Stimulated activated CD4-positive, alpha-beta T cell treated with anti-CD3 and anti-CD28 coated beads, Interleukin-2, amount 100 ng/mL, for 48 hours (primary cell): ENCODE measurements at places on chromosomes 1 and 21.

DNA sequence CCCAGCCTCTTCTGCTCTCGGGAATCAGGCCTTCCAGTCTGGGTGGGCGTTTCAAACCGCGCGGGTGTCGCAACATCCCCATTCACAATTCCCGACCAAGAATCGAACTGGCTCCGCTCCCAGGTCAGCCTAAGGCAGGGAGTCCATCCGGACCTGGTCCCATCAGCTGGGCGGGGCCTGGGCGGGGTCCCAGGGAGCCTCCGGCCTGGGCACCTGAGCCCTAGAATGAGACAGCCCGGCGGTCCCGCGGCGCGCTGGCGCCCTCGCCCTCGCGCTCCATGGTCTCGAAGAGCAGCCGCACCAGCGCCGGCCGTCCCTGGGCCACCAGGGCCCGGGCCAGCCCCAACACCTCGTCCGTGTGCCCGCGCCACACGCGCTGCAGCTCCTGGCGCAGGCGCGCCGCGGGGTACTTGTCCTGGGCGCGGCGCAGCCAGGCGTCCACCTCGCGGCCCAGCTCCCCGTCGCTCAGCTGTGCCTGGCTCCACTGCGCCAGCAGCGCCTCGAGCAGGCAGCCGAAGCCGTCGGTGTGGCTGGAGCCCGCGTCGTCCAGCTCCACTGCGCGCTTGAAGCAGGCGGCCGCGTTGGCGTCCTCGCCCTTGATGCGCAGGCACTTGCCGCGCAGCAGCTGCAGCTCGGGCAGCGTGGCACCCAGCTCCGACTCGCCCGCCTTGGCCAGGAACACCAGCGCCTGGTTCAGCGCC lies 16.9 kb upstream of the PARS2 start:
- DNase-seq = no peak

DNA sequence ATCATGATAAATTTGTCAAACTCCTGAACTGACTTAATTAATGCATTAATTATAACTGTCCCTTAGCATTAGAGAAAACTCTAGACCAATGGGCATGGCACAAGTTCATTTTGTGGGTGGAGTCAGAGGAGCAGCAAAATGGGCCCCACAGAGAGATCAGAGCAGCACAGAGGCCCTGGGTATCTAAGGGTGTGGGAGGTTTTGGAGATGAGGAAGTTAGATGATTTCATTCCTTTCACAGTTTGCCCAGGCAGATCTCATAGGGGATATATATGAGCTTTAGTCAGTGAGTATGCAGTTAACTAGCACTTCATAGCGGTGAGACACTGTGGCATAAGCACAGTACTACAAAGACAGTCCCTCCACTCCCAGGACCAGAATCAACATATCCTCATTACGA lies 117.3 kb downstream of the MAB21L3 start:
- no peak for DNase-seq

- DNase-seq = no peak
These were observed 224.9 kb upstream of the FGGY start for GRCh38 chr1:59071876-59072582.

- no peak for DNase-seq
These were observed 107.0 kb upstream of the IRF2BP2 start for GRCh38 chr1:234716908-234717375.

DNA sequence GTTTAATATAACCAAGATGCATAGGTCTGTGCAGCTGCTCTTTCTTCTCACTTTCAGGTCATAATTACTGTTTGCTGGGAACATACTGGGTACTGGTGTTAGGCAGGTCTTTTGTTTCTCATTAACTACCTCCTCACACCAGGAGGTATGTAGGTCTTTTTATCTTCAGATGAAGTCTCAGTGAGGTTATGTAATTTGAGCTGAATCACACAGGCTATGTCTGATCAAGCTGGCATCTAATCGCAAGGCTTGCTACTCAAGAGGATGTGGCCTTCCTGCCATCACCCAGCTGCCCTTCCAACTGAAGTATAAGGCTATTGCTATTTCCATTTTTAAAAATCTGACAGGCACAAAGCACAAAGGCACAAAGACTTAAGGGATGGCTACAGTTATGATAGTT lies 96.4 kb downstream of the RUNX1 start:
- no peak for DNase-seq

DNA sequence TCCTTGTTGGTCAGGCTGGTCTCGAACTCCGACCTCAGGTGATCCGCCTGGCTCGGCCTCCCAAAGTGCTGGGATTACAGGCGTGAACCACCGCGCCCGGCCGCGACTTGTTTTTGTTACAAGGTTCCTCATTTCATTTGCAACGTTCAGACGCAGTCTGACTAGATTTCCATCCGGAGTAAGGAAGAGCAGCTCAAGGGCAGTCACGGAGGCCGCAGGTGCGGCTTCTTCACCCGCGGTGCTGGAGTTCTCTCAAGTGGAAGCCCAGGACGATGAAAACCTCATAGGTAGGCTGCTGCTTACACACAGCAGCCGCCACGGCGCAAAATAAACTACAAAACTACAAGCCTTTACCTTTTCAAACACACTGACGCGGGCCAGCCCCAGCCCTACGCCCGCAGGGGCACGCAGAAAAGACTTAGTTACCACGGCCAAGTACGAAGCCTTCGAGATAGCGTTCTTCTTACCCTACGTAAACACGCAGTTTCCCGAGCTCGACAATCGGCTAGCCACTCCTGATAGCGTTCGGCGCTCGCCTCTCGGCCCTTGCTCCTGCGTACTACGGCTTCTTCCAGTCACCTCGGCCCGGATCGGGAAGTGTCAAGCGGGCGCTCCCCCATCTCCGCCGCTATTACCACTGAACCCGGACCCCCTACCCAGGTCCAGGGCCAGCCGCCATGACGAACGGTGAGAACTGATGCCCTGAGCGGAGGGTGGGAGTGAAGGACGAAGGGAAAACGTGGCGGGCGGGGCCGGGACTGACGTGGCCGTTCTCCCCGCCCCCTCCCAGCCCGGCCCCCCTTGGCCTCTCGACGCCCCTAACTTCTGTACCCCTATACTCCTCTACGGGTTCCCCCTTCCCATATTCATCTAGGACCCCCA lies at the start of gene TMEM167B:
TSS of gene TMEM167B (plus strand) at position 569 of the 882 bp plus-strand sequence. CDS start at position 678, 109 bp downstream.
- peak; percentile 83 for DNase-seq

GRCh38 chr1:64872067-64872466 lies 94.3 kb downstream of the JAK1 start:
- DNase-seq = no peak

DNA sequence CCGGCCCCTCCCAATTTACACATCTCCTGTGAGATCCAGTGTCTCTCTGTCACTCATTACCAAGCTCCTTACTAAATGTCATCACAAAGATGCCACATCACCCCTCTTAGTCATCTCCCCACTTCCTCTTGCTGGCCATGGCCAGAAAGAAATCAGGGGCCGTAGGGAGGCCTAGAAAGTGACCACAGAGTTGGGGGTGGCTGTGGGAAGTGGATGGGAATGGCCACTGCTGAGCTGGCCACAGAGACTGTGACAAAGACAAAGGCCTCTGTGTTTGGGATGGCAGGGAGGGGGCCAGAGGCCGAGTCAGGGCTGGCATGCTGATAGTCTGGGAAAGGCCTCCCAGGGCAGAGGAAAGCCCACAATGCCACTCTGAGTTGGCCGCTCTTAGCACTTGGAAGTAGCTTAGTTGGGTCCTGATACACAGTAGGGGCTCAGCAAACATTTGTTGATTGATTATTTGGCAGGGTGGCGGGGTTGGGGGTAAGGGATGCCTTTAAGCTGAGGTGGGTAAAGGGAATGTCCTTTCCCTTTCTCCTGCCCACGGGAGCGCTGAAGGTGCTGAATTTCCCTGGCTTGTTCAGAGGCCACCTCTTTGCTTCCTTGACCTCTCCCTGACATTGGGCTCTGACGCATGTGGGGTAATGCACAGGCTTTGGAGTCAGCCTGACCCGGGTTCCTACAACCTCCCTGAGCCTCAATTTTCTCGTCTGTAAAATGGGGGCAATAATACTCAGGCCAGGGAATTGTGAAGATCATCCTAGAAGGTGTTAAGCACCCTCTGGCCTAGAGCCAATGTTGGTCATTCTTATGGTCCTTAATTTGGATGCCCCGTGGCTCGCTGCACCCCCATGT lies 13.2 kb downstream of the NAV1 start:
- no peak for DNase-seq

DNA sequence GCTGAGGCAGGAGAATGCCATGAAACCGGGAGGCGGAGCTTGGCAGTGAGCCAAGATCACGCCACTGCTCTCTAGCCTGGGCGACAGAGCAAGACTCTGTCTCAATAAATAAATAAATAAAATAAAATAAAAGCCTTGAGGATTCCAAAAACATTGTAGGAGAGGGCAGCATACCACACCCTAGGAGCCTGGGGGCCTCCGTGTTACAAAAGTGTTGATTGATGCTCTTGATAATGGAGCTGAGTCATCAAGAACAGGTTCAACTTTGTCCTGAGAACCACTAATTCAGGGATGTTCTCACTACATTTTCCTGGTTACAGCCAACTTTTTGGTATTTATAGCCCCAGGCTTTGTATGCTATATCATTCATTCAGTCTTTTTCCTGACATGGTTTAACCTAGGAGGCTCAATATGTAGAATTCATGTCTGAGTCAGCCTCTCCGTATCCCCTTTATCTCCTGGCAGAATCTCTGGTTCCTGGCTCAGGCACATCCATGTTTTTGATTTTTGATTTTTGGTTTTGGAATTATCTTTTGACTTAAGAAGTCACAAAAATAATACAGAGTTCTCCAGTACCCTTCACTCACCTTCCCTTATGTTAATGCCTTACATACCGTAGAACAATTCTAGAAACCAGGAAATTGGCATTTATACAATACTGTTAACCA lies 69.4 kb downstream of the LRRC8D start:
- no peak for DNase-seq

GRCh38 chr1:244779410-244779809 lies 56.0 kb upstream of the COX20 start:
- no peak for DNase-seq

GRCh38 chr21:35026617-35027562 lies 22.2 kb downstream of the RUNX1 start:
- peak; percentile 61 for DNase-seq

GRCh38 chr1:221161571-221162041 lies 282.4 kb downstream of the HLX start:
- DNase-seq = no peak

- DNase-seq = no peak
These were observed 286.9 kb downstream of the KIF26B start for GRCh38 chr1:245441689-245442088.

GRCh38 chr1:12035312-12035711 lies 16.0 kb downstream of the MIIP start:
- no peak for DNase-seq

DNA sequence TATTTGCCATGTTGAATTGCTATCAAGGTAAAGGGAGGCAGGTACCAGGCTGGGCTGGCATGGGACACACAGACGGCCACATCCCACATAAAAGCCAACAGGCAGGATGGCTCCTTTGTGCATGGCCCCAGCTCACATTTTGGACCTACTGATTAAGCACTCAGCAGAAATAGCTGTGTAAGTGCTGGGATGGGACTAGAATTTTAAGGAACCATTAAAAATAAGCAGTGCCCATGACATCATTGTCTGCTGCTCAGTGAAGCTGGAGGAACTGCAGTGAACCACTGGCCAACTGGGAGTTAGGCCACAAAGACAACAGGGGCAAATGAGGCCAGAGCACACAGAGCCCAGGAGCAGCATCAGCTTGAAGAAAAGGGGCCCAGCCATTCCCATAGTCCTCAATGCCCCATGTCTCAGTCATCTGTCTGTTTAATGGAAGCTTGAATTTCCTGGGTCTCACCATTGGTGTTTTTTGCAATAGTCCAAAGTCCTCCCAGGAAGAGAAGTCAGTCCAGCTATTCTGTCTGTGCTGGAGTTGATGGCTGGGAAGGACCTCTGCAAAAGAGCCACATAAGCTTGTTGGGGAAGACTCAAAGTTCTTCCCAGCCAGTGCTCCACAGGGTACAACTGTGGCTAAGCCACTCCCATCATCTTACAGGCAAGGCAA lies 45.3 kb upstream of the TNR start:
- no peak for DNase-seq

GRCh38 chr1:152115344-152115743 lies at the start of gene TCHH:
TSS of gene TCHH (minus strand) at chr1:152115444. CDS start at chr1:152114080, 1,364 bp downstream.
- no peak for DNase-seq

GRCh38 chr1:230979952-230980351 lies 1.1 kb downstream of the ARV1 start:
- DNase-seq = no peak

DNA sequence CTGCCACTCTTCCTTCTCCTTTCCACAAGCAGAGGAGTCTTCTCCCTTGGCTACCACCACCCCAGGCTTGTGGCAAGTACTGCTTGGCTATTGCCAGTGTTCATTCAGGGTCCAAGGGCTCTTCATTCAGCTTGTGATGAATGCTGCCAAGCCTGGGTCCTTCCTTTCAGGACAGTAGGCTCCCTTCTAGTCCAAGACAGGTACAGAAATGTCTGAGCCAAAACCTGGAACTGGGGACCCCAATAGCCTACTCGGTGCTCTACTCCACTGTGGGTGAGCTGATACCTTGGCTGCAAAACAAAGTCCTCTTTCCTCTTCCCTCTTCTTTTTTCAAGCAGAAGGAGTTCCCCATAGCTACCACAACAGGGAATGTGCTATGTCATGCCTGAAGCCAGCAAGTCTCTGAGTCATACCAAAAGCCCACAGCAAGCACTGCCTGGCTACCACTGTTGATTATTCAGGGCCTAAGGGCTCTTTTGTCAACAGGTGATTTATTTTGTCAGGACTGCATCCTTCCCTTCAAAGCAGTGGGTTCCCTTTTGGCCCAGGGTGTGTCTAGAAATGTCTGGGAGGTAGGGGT lies 268.9 kb downstream of the HHAT start:
- DNase-seq = no peak

DNA sequence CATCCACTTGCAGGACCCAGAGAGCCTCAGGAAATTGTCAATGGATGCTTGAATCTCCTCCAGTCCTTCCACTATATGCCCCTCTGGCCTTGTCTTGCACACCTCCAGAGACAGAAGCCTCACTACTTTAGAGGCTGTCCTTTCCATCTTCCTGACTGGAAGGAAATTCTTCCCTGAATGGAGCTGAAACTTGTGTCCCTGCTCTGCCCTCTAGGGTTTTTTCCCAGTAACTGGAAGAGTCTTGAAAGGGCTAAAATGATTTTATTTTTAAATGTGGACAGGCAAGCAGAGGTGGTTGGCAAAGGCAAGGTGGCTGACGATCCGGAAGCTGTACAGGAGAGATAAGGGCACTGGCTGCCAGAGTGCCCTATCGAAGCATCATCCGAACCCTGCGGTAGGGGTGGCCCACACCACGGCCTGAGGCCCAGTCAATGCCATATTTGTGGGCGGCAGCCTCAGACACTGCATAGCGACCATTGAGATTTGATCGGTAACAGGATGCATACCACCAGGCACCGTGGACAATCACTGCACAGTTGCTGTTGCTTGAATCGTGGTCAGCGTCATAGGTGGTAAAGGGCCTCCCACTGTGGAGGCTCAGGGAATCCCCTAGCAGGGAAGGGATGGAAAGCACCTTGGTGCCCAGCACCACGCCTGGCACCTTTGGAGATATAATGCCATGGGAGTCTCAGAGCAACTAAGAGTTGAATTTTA lies 2.3 kb upstream of the MAP3K6 start:
- DNase-seq = no peak
